ENCODE measurements at places on chromosomes 7 and 10.

DNA sequence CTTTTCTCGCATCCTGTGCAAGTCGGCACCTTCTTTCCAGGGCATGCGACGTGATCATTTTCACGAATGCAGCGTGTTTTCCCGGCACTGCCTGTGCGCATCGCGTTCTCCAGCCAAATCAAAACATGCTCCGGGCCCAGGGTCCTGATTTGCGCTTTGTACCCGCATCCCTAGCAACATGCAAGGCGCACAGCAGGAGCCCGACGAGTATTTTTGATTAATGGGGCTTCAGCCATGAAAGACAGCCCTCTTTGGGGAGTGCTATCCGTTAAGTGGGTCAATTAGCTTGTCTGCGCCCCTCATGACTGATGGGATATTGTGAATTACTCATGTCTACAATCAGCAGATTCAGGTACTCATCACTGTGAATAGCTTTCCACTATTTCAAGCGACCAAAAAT lies 243.3 kb upstream of the RNF32 start:
- DNase-seq, result no peak

- no peak for DNase-seq
Measured at GRCh38 chr7:69968969-69969556, 370.8 kb downstream of the AUTS2 start.

GRCh38 chr7:43750016-43750887 lies 8.2 kb upstream of the BLVRA start:
- no peak for DNase-seq

- no peak for DNase-seq
Measured at GRCh38 chr10:71316786-71317160, 2.3 kb upstream of the SLC29A3 start.

- no peak for DNase-seq
Measured at GRCh38 chr10:129962872-129963640, 1.0 kb downstream of the EBF3 start.

DNA sequence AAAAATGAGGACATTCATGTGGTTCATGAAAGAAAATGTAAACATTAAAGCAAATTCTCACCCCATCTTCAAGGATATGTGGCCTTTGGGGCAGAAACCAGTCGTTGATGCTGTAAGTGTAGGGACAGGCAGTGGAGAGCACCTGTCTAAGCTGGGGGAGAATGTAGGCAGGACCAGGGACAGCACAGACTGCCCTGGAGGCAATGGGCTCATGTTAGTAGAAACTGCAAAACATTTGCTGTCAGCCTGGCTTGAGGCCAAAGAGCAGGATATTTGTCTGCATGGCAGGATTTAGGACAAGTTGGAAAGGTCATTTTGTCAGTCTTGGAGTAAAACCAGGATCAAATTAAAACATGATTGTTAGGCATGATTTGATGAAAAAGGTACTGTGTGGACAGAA lies 211.6 kb upstream of the AGK start:
- DNase-seq, result no peak

- DNase-seq, result peak; percentile 73
Measured at GRCh38 chr7:136677471-136678365, 190.7 kb upstream of the CHRM2 start.

- no peak for DNase-seq
Measured at GRCh38 chr10:132616996-132617736, 79.6 kb downstream of the INPP5A start.

DNA sequence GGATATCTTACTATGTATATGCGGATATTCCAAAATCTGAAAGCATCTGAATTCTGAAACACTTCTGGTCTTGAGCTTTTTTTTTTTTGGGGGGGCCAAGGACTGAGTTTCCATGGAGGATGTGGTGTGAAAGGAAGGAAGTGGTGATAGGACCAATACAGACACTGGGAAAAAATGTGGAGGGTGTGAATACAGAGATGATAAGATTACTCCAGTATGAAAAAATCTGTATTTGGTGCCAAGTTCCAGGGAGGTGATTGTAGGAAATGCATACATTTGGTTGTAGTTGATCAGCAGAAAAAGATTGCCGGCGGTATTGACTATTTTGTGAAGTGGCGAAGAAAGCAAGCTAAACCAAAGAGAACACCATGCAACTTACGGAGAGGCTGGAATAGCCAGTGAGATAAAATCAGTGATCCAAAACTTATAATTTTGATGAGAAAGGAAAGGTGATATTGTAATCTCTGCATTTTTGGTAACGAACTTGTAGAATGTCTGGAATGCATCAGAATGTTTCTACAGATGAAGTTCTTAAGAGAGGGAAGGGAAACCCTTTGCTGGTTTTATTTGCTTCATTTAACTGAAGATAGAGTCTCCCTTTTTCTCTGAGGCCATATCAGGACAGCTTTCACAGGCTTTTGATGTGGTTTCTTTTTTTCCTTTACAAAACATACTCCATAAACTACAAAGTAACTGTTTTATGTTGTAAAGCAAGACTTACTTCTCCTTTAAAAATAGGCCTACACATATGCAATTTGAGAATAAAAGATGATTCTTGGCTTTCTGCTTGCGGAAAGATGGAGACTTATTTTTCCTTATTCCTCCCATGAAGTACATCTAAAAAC lies 6.0 kb downstream of the WDR37 start:
- DNase-seq, result peak; percentile 41

DNA sequence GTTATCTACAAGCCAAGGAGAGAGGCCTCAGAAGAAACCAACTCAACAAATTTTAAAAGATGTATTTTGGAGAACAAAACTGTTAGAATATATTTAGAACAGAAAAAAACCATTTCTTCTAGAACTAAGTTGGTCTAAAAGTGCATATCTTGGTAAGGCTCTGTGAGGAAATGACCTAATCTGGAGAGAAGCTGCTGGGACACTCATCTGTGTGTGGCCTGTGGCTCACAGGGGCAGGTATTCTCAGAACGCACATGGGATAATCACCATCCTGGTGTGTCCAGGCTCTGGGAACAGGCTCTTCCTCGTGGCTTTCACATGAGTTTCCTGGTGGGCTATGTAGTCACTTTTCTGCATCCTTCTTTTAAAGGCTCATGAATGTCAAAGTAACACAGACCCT lies 38.1 kb upstream of the PRSS1 start:
- DNase-seq, result no peak

GRCh38 chr7:154720016-154720415 lies 282.9 kb downstream of the PAXIP1 start:
- DNase-seq, result no peak

DNA sequence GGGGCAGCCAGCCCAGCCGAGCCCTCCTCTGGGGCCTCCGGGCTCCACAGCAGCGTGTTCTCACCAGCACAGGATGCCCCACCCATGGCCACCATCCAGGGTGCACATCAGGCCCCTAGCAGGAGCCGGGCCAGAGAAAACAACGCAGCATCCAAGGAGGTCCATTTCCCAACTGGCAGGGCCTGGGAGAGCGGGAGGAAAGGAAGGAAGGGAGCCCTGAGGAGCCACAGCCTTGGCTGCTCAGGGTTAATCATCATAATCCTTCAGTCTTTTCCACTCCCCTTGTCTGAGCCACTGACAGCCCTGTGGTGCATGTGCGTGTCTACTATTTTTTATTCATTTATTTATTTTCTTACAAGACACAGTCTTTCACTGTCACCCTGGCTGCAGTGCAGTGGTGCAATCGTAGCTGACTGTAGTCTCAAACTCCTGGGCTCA lies 3.6 kb downstream of the PLAC9 start:
- DNase-seq, result peak; percentile 59

DNA sequence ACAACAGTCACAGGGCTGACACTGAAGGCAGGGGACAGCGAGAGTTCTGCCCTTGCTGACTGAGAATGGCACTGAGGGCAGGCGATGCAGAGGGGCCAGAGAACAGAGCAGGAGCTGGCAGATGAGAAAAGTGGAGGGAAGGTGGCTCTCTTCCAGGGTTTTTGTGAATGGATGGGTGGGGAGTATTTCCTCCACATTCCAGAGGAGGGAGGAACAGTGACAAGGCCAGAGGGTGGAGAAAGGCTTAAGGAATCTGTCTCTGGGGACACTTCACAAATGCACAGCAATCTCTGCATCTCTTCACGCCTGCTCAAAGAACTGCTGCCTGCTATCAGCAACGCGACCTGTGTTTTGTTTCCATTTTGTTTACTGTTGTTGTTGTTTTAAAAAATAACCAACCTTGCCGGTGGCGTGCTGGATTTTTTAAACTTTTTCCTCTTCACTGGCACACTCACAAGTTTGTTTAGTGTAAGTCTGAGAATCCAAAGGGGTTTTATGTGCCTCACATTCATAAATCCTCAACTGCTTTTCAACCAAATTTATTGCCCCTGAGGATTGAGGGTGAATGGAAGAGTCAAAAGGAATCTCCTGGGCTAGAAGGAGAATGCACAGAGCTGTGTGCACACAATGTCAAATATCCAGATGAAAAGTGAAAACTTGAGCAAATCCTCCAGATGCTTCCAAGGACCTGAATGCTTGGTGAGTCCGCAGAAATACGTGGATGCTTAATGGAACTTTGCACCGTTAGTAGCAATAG lies 129.3 kb downstream of the GLI3 start:
- DNase-seq, result no peak

- no peak for DNase-seq
Measured at GRCh38 chr10:62306663-62307062, 38.0 kb upstream of the RTKN2 start.

- no peak for DNase-seq
Measured at GRCh38 chr10:16116404-16117304, 256.3 kb upstream of the MINDY3 start.

- DNase-seq, result no peak
Measured at GRCh38 chr10:116952729-116953128, 52.3 kb downstream of the SHTN1 start.

- no peak for DNase-seq
Measured at GRCh38 chr7:108093341-108093740, 36.8 kb downstream of the LAMB4 start.

DNA sequence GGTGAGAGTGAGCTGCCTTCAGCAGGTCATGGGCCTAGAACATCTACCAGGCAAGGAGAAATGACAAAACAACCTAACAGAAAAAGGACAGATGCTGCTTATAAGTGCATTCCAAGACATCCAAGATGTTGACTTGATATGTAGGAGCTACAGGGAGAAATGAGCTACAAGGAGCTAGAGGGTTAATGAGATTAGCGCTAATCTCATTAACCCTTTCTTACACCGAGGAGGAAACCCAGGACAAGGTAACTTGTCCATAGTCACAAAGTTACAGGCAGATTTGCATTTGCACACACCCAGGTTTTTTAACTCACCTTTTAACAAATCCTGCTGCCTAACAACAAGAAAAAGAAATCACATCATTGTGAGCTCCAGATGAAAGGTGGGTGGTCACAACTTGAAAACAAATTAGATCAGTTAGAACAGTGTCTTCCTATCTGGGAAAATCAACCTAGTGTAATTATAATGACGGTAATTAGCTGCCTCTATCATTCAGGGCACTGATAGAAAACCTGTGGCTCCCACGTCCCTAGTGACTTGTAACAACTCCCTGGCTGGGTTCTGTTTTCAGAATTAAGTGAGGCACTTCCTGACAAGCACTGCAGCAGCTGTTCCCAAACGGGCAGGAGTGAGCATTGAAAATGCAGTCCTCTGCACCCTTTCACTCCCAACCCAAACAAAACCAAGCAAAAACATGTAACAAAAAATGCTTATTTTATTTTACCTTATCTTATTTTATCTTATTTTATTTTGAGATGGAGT lies 5.7 kb downstream of the KIAA1549 start:
- no peak for DNase-seq

DNA sequence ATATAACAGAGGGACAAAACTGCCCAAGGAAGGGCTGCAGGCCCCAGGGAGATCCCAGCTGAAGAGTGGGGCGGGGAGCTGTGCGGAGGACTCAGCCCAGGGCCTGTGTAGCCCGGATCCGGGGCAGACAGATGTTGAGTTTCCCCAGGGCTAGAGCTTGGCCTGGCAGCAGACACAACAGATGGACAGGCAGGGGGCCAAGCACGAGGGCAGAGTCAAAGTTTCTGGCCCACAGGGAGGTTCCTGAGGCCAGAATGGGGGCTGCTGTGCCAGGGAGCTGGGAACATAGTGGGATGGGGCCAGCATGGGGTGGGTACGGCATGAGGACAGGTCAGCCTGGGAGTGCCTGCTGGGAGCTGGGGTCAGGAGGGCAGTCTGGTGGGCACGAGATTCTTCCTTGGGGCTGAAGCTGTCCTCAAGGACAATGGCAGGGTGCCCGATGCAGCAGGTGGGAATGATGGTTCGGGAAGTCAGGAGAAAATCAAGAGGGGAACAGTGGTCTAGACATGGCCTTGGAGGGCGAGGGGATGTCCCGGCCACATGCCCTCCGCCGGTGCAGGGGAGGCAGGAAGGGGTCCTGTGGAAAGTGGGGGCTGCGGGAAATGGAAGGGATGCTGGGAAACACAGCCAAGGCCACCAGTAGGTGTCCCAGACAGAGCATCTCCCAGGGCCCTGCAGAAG lies 519.1 kb upstream of the FOXK1 start:
- DNase-seq, result no peak

- no peak for DNase-seq
Measured at GRCh38 chr7:102943423-102944169, 30.8 kb downstream of the LRRC17 start.

DNA sequence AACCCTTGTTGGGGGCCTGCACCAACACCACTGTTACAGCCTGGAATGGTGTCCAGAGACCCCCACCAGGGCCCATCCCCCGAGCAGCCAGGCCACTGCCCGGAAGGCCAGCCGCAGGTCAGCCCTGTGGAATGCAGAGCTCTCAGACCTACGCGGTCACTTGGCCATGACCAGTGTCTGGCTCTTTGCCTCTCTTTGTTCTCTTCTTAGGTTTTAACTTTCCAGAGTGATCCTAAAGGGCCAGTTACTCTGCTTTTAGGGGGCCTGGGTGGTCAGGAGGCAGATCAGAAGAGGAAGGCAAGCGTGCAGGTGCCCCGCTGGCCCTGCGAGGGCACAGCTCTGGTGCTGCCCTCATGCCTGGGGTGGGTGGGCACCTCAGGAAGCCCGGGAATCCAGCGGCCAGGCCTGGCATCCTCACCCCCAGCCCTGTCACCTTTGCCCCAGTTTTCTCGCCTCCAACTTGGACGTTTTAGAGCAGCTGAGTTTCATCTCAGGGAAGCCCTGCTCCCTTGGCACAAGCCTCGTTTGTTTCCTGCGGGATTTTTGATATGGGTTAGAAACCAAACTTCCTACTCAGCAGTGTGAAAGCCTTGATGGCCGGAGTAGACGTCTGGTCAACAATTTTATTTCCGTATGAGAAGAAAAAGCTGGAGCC lies 62.5 kb upstream of the CHST15 start:
- no peak for DNase-seq

- DNase-seq, result peak; percentile 87
Measured at GRCh38 chr7:46486256-46487206, 565.5 kb upstream of the IGFBP3 start.

GRCh38 chr10:129648856-129649255 lies 181.8 kb downstream of the MGMT start:
- no peak for DNase-seq

DNA sequence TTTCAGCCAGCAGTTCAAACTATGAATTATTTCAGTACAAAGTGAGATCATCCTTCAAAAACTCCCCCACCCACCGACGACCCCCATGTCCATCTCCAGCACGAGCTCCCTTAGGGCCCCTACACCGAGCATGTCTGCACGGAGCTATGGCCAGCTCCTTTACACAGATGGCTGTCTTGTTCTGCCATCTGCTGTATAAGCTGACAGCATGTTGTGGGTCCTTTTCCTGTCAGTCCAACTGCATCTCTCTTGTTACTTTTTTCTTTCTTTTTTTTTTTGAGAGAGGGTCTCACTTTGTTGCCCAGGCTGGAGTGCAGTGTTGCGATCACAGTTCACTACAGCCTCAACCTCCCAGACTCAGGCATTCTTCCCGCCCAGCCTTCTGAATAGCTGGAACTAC lies 21.6 kb downstream of the NPC1L1 start:
- no peak for DNase-seq

All from HFFc6 (cell line).